ENCODE measurements at places on chromosomes 6 and 20.

DNA sequence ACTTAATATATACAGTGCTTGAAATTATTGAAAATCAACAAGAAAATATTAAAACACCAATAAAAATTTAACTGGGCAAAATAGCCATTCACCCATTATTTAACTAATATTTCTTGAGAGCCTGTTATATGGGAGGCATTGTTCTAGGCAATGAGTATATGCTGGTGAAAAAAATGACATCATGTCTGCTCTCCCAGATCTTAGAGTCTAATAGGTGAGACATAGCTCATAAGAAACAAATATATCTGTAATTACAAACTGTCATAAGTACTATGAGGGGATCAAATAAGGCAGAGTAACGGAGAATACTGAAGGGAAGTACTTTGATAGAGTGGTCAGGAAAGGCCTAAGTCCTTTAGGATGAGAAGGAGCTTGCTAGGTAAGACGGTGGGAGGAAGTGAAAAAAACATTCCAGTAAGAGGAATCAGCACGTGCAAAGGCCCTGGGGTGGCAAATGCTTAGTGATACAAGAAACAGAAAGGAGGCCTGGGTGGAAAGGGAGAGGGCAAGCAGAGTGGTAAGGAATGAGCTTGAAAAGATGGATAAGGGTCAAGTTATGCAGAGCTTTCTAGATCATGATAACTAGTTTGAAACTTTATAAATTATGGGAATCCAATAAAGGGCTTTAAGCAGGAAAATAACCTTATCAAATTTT, 12.2 kb upstream of the FYN start:
- no peak overlapping the region for H3K27ac ChIP-seq
- no peaks in the 10 kb centered on the region for H3K27me3 ChIP-seq
- peaks cover 5% of the 10 kb centered on the region for H3K4me1 ChIP-seq

- no peaks in the 10 kb centered on the region for H3K4me1 ChIP-seq
- DNase-seq = no peak
- H3K27me3 ChIP-seq = no peaks in the 10 kb centered on the region
- no peak overlapping the region for H3K4me3 ChIP-seq
These were observed 36.4 kb downstream of the GSTA4 start for GRCh38 chr6:52958546-52959255.

GRCh38 chr6:57069228-57069627, 20.8 kb upstream of the ZNF451 start:
- no peak overlapping the region for H3K4me3 ChIP-seq
- H3K4me1 ChIP-seq = no peaks in the 10 kb centered on the region
- H3K36me3 ChIP-seq = no peaks in the 10 kb centered on the region
- H3K27me3 ChIP-seq = no peaks in the 10 kb centered on the region
- no peak for DNase-seq
- H3K27ac ChIP-seq = no peak overlapping the region

GRCh38 chr20:32524829-32525501, 60.2 kb downstream of the NOL4L start:
- H3K27ac ChIP-seq = no peak overlapping the region
- H3K4me3 ChIP-seq = no peak overlapping the region
- no peaks in the 10 kb centered on the region for H3K27me3 ChIP-seq
- no peaks in the 10 kb centered on the region for H3K36me3 ChIP-seq

GRCh38 chr6:106745197-106745770, 115.9 kb downstream of the QRSL1 start:
- H3K27ac ChIP-seq = no peak overlapping the region
- H3K27me3 ChIP-seq = no peaks in the 10 kb centered on the region
- DNase-seq = no peak
- no peak overlapping the region for H3K4me3 ChIP-seq

DNA sequence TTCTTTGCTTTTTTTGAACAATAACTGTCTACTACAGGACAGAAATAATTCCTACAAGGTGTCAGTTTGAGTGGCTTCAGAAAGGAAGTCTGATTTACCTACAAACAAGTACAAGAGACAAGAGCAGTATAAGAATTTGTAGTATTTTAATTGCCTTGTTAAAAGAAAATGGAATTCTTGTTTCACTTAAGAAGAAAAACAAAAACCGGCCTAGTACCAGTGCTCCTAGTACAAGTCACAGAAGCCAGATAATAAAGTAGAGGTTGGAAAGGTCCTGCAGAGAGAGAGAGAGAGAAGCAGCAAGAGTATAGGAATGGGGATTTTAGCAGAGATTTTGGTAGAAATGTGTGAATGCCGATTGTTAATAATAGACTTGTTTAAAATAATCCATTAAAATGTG, 6.4 kb downstream of the TAB2 start:
- DNase-seq = no peak
- no peak overlapping the region for H3K4me3 ChIP-seq
- no peaks in the 10 kb centered on the region for H3K27me3 ChIP-seq

- H3K27ac ChIP-seq = no peak overlapping the region
- no peaks in the 10 kb centered on the region for H3K4me1 ChIP-seq
- H3K36me3 ChIP-seq = no peaks in the 10 kb centered on the region
- no peak overlapping the region for H3K4me3 ChIP-seq
These were observed 14.5 kb downstream of the SERAC1 start for GRCh38 chr6:158153576-158153975.

GRCh38 chr6:155013457-155013876, 18.4 kb downstream of the TIAM2 start:
- H3K4me1 ChIP-seq = no peaks in the 10 kb centered on the region
- no peak for DNase-seq
- no peaks in the 10 kb centered on the region for H3K36me3 ChIP-seq
- no peak overlapping the region for H3K27ac ChIP-seq
- H3K27me3 ChIP-seq = no peaks in the 10 kb centered on the region

GRCh38 chr6:135141182-135141581, 39.9 kb upstream of the MYB start:
- H3K36me3 ChIP-seq = no peaks in the 10 kb centered on the region
- no peak overlapping the region for H3K27ac ChIP-seq
- no peaks in the 10 kb centered on the region for H3K27me3 ChIP-seq
- H3K4me1 ChIP-seq = no peaks in the 10 kb centered on the region
- DNase-seq = no peak

DNA sequence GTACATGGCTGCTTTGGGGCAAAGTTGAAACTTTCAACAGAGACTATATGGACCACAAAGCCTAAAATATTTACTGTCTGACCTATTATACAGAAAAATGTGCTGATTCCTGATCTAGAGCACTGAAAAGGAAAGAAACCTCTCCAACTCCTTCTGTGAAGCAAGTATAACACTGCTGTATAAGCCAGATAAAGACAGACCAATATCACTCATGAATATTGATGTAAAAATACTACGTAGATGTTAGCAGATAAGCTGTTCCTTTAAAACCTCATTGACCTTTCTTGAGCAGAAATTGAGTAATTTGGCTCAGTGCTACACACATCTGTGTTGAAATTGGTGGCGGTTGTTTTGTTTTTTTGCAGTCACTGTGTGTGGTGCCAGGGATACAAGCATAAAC, 69.9 kb upstream of the HDAC2 start:
- H3K27ac ChIP-seq = no peak overlapping the region
- H3K4me1 ChIP-seq = no peaks in the 10 kb centered on the region
- H3K36me3 ChIP-seq = no peaks in the 10 kb centered on the region
- DNase-seq = no peak
- H3K27me3 ChIP-seq = no peaks in the 10 kb centered on the region
- H3K4me3 ChIP-seq = no peak overlapping the region

DNA sequence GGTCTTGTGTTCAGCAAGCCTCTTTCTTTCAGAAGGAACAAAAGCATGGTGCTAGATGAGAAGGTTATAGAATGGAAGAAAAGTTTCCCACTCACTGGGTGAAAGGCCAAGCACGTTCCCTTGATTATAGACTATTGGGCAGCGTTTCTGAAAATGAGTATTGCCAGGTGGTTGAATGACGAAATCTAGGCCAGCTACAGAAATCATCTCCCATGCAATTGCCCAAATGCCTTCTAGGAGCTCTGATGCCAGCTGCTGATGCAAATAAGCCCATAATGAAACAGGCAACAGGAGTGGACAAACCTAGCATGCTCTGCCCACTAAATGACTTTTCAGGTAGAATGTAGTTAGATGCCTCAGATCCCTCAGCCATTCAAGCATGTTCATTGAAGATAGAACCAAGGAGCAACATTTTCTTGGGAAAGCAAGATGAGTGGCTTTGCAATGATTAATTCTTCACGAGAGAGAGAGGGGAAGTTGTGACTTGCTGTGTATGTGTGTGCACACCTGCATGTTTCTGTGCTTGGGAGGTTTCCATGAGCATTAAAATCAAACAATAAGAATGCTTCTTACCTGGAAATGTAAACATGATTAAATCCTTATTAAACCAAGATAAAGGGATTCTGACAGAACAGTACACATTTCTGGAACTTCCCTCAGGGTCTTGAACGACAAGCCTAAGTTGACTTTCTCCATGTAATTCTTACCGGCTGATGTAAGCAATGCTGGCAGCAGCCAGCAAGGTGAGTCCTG, 43.6 kb downstream of the ADTRP start:
- no peak for DNase-seq
- no peaks in the 10 kb centered on the region for H3K36me3 ChIP-seq
- H3K27ac ChIP-seq = no peak overlapping the region
- no peaks in the 10 kb centered on the region for H3K27me3 ChIP-seq
- no peaks in the 10 kb centered on the region for H3K4me1 ChIP-seq

GRCh38 chr6:35312807-35313206, 15.2 kb downstream of the DEF6 start:
- no peaks in the 10 kb centered on the region for H3K4me1 ChIP-seq
- H3K36me3 ChIP-seq = no peaks in the 10 kb centered on the region
- H3K4me3 ChIP-seq = no peak overlapping the region
- DNase-seq = no peak
- no peaks in the 10 kb centered on the region for H3K27me3 ChIP-seq

GRCh38 chr6:49913636-49914375, 47.5 kb upstream of the CRISP1 start:
- H3K4me3 ChIP-seq = no peak overlapping the region
- H3K27me3 ChIP-seq = no peaks in the 10 kb centered on the region
- H3K36me3 ChIP-seq = no peaks in the 10 kb centered on the region
- no peak overlapping the region for H3K27ac ChIP-seq

DNA sequence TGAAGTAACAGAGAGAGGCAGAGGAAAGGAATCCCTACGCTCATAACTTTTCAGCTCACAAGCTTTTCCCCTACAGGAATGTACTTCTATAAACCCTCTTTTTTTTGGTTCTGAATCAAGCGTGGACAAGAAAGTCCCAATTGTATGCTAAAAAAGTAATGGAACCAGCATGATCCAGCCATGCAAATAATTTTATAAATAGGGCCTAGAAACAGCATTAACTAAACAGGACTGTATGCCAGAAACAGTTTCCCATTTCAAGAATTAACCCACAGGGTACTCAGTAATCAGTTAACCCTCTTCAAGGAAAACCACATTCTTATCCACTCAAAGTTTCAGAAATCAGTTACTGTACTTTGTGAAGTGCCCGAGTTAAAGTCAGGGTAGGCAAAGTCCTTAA, 87.0 kb upstream of the HMGCLL1 start:
- no peaks in the 10 kb centered on the region for H3K4me1 ChIP-seq
- H3K4me3 ChIP-seq = no peak overlapping the region
- H3K27me3 ChIP-seq = no peaks in the 10 kb centered on the region
- no peak overlapping the region for H3K27ac ChIP-seq

- no peaks in the 10 kb centered on the region for H3K36me3 ChIP-seq
- H3K27me3 ChIP-seq = no peaks in the 10 kb centered on the region
- no peak overlapping the region for H3K4me3 ChIP-seq
- no peak overlapping the region for H3K27ac ChIP-seq
These were observed 259.8 kb upstream of the FLRT3 start for GRCh38 chr20:14597206-14597715.

GRCh38 chr6:33694401-33694931, 17.0 kb downstream of the UQCC2 start:
- H3K4me3 ChIP-seq = no peak overlapping the region
- no peak overlapping the region for H3K27ac ChIP-seq
- H3K4me1 ChIP-seq = peaks cover 36% of the 10 kb centered on the region
- no peaks in the 10 kb centered on the region for H3K27me3 ChIP-seq

DNA sequence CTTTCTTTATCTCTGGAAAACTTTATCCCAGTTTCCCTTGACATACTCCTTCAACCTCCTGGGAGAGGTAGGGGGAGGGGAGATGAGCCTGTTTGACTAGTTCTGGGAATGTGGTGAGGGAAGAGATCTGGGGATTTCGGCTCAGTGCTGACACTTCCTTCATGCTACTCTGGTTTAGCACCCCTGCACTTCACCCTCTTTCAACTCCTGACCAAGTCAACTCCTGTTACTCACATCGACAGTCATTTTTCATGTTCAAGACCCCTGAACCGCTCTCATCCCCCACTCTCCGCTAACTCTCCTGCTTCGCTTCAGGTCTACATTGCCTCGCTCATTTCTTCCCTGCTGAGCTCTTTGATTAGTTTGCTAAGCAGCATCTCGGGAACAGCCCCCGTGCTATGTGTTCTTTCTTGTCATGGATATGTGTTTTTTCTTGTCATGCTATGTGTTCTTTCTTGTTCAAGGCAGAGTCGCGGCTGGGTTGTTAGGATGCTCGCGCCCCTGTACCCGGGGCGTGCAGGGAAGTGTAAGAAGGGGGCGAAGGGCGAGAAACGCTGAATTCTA, 16.6 kb upstream of the TRIM27 start:
- H3K27me3 ChIP-seq = no peaks in the 10 kb centered on the region
- no peaks in the 10 kb centered on the region for H3K36me3 ChIP-seq
- peaks cover 10% of the 10 kb centered on the region for H3K4me1 ChIP-seq
- peak; percentile 56 for DNase-seq
- H3K4me3 ChIP-seq = peak overlapping the region; percentile 64
- H3K27ac ChIP-seq = peak overlapping the region; percentile 87

GRCh38 chr6:129969064-129969463, 49.3 kb upstream of the L3MBTL3 start:
- DNase-seq = no peak
- H3K27ac ChIP-seq = no peak overlapping the region
- H3K4me3 ChIP-seq = no peak overlapping the region
- no peaks in the 10 kb centered on the region for H3K36me3 ChIP-seq

GRCh38 chr6:99119109-99120031, 171.6 kb upstream of the FBXL4 start:
- no peaks in the 10 kb centered on the region for H3K4me1 ChIP-seq
- H3K27ac ChIP-seq = no peak overlapping the region
- no peaks in the 10 kb centered on the region for H3K27me3 ChIP-seq

GRCh38 chr6:7143476-7143974, 35.8 kb downstream of the RREB1 start:
- H3K27me3 ChIP-seq = no peaks in the 10 kb centered on the region
- H3K4me1 ChIP-seq = peaks cover 70% of the 10 kb centered on the region
- no peak overlapping the region for H3K4me3 ChIP-seq
- H3K36me3 ChIP-seq = no peaks in the 10 kb centered on the region
- H3K27ac ChIP-seq = peak overlapping the region; percentile 98

- DNase-seq = peak; percentile 25
- peak overlapping the region; percentile 91 for H3K4me3 ChIP-seq
- H3K27ac ChIP-seq = peak overlapping the region; percentile 93
- no peaks in the 10 kb centered on the region for H3K36me3 ChIP-seq
These were observed 632 bp downstream of the PRKN start for GRCh38 chr6:162726947-162727321.

- no peaks in the 10 kb centered on the region for H3K27me3 ChIP-seq
- H3K4me3 ChIP-seq = no peak overlapping the region
- H3K36me3 ChIP-seq = no peaks in the 10 kb centered on the region
- no peak for DNase-seq
These were observed 574.3 kb downstream of the COL12A1 start for GRCh38 chr6:74631564-74631963.
